Naive thymus-derived CD8-positive, alpha-beta T cell (primary cell): ENCODE measurements at places on chromosomes 1 and 21.
A peak's percentile ranks its signal among the peaks of the same experiment; 100 is the strongest.

- H3K4me1 ChIP-seq, result peaks cover 65% of the 10 kb centered on the region
- no peaks in the 10 kb centered on the region for H3K27me3 ChIP-seq
Measured at GRCh38 chr1:101022294-101022693, 3.3 kb downstream of the DPH5 start.

- H3K36me3 ChIP-seq, result no peaks in the 10 kb centered on the region
- peaks cover 3% of the 10 kb centered on the region for H3K27me3 ChIP-seq
- no peak overlapping the region for H3K27ac ChIP-seq
- DNase-seq, result no peak
- H3K4me1 ChIP-seq, result no peaks in the 10 kb centered on the region
Measured at GRCh38 chr1:85121744-85122143, 73.4 kb upstream of the MCOLN3 start.

- H3K4me3 ChIP-seq, result no peak overlapping the region
- DNase-seq, result no peak
- no peaks in the 10 kb centered on the region for H3K4me1 ChIP-seq
- H3K36me3 ChIP-seq, result no peaks in the 10 kb centered on the region
- H3K27me3 ChIP-seq, result no peaks in the 10 kb centered on the region
- H3K27ac ChIP-seq, result no peak overlapping the region
Measured at GRCh38 chr1:53130878-53131589, 11.4 kb downstream of the SLC1A7 start.

DNA sequence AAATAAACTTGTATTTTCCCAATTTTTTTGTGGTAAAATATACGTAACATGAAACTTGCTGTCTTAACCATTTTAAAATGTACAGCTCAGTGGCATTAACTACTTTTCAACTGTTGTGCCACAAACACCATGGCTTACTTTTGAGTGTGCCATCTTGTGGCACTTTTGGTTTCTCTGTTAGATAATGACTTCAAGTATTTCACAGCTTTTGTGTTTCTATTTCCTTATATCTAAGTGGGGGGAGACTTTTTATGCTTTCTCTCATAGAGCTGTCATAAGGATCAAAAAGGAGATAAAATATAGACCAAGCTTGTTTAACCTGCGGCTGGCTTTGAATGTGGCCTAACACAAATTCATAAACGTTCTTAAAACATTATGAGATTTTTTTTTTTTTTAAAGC is 44.3 kb downstream of the CDC14A start:
- H3K4me1 ChIP-seq, result peaks cover 85% of the 10 kb centered on the region
- DNase-seq, result no peak
- H3K4me3 ChIP-seq, result peak overlapping the region; percentile 64
- no peaks in the 10 kb centered on the region for H3K36me3 ChIP-seq
- peak overlapping the region; percentile 91 for H3K27ac ChIP-seq
- no peaks in the 10 kb centered on the region for H3K27me3 ChIP-seq

DNA sequence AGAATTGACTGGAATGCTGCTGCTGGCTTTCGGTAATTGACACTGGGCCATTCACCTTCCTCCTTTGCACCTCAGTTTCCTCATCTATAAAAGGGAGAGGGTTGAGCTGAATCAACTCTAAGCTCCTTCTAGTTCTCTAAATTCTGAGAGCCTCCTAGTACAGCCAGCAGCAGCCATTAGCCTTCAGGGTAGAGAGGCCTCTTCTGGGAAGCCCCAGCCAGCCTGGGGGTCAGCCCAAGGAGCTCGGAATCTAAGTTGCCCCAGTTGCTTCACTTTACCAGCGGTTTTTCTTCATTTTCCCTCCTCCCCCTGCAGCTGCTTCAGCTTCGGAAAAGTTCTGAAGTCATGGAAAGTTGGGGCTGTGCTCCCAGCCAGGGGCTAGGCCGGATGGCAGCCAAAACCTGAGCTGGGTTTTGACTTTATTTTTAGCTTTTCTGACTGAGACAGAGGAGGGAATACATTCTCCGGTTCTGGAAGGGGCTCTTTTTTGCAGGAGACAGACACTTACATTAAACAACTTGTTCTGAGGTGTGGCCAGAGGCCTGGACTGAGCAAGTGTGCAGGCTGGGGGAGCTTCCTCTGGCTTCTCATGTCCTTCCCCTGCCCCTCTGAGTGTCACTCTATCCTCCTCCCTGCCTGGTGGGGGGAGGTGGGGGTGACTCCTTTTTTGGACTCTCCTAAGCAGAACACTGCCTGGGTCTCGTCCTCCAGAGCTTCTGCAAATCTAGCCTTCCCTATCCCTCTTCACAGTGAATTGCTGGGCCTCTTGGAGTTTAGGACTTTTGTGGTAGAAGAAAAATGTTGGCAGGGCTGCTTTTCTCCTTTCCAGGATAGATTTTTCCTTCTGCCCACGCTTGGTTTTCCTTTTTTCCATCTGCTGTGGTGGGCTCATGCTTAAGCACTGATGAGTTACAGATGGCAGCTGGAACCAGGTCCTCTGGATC is 14.4 kb downstream of the LMNA start:
- DNase-seq, result no peak
- no peaks in the 10 kb centered on the region for H3K36me3 ChIP-seq
- H3K4me1 ChIP-seq, result peaks cover 51% of the 10 kb centered on the region
- peak overlapping the region; percentile 28 for H3K4me3 ChIP-seq
- H3K27me3 ChIP-seq, result no peaks in the 10 kb centered on the region

DNA sequence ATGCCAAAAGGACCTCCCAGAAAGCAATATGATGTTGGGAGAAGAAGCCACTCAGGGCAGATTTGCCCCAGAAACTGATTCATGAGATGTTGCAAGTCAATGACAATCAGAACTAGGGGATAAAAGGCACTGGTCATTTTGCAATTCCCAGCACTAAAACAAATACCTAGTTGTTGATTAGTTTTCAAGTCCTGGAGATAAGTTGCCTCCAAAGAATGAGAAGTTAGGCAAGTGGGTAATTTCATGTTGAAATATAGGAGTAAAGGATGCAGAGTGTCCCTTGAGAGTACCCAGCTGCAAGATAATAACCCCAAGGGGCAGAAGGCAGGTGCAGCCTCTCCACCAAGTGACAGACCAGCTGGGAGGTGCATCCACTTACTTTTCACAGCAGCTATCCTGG is 363.6 kb downstream of the PBX1 start:
- no peaks in the 10 kb centered on the region for H3K27me3 ChIP-seq
- no peak overlapping the region for H3K27ac ChIP-seq
- H3K4me3 ChIP-seq, result no peak overlapping the region
- no peaks in the 10 kb centered on the region for H3K4me1 ChIP-seq
- DNase-seq, result no peak

DNA sequence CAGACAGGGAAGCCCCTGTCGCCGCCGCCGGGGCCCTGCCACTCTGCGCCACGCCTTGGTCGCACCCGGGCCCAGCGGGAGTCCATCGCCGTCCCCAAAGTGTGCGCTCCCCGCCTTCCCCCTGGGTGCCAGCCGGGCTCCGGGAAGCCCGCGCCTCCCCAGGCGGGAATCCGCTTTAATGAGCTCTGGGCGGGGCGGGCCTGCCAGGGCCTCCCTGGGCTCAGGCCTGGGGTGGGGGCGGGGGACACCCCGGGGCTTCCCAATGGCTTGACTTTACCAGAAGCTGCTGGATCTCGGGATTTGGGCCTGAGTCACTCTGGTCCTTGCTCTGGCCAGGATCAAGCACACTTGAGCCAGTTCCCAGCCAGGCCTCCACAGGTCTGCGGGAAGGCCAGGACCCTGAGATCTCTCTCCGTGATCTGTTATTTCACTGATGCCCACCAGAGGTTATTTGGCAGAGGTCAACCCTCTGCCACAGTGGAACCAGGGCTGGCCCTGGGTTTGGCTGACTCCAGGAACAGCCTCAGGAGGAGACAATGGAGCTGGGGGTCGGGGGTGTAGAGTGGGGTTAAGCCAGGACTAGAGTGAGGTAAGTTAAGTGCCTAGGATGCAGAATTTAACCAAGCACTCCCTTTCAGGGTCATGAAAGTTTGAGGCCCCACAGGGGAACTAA is 178.4 kb upstream of the EDN2 start:
- peaks cover 72% of the 10 kb centered on the region for H3K4me1 ChIP-seq
- H3K27me3 ChIP-seq, result no peaks in the 10 kb centered on the region
- no peaks in the 10 kb centered on the region for H3K36me3 ChIP-seq
- peak overlapping the region; percentile 82 for H3K4me3 ChIP-seq
- DNase-seq, result no peak

DNA sequence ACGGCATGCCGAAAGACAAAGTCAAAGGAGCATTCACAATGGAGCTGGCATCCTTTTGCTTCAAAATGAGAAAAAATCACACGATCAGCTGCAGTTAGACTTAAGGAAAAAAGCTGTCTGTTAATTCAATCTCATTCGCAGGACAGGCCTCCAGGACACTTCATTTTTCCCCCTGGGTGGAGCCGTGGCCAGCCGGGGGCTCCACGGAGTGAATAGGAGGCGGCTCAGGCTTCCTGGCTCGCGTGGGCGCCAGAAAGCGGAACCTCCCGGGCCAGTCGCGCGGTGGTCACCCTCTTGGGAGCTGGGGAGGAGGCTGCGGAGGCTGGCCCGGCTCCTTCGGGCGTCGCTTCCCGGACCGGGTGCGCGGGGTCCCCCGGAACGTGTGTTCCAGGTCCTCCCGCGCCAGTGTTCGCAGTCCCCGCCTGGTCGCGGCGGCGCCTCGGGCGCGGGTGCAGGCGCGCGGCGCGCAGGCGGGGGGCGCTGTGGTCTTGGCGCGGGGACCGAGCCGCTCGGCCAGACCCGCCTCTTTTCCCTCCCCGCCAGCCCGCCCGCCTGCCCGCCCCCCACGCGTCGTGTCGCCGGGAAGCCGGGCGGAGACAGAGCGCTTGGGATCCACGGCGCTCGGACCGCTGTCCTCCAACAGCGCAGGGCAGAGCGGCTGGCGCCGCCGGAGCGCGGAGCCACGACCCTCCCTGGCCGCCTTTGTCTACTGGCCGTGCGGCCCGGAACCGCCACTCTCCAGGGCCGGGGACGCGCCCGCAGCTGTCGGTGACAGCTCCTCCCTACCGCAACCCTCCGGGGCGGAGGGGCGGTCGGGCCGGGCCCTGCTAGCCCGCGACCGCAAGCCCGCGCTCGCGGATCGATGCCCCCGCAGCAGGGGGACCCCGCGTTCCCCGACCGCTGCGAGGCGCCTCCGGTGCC is at the start of gene RHOU:
RHOU (plus strand) TSS at position 599 of the 921 bp plus-strand sequence; CDS start at position 863, 264 bp downstream.
- no peaks in the 10 kb centered on the region for H3K36me3 ChIP-seq
- no peaks in the 10 kb centered on the region for H3K4me1 ChIP-seq
- H3K4me3 ChIP-seq, result peak within 1 kb of the TSS; percentile 87
- H3K27ac ChIP-seq, result peak within 1 kb of the TSS; percentile 75
- H3K27me3 ChIP-seq, result peaks cover 24% of the 10 kb centered on the region

GRCh38 chr1:112618721-112619517 is at the start of gene ST7L:
TSS of gene ST7L (minus strand) at chr1:112619141. CDS start at chr1:112619113, 28 bp downstream.
- peak within 1 kb of the TSS; percentile 100 for H3K27ac ChIP-seq
- DNase-seq, result peak; percentile 64
- H3K36me3 ChIP-seq, result peaks cover 24% of the 10 kb centered on the region
- peaks cover 42% of the 10 kb centered on the region for H3K4me1 ChIP-seq
- peak within 1 kb of the TSS; percentile 98 for H3K4me3 ChIP-seq
- no peaks in the 10 kb centered on the region for H3K27me3 ChIP-seq

DNA sequence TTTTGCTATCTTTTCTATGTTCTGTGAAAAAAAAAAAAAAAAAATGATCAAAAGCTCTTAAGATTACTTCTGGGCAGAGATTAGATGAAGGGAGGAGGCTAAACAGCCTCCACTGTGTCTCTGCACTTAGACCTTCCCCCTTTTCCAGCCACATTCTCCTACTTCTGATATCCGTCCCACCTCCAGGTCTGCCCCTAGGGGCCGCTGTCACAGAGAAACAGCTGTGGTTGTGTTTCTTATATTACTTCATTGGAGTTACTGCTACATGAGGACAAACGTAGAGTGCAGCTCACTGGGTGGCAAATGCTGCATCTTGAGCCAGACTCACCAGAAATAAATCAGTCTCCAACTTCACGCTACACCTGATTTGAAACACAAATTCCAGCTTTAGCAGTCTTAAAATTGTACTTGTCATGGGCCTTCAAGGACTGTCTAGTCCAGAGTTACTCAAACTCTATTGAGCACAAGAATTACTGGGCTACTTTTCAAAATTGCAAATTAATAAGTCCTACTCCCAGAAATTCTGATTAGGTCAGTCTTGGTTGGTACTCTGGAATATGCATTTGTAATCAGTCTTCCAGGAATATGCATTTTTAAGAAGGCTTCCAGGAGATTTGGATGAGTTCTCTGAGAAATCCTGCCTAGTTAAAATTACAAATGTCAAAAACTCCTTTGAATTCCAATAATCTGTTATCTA is 125.2 kb upstream of the PTBP2 start:
- H3K4me1 ChIP-seq, result no peaks in the 10 kb centered on the region
- no peak overlapping the region for H3K27ac ChIP-seq
- peaks cover 3% of the 10 kb centered on the region for H3K27me3 ChIP-seq
- H3K36me3 ChIP-seq, result no peaks in the 10 kb centered on the region
- no peak overlapping the region for H3K4me3 ChIP-seq
- no peak for DNase-seq

DNA sequence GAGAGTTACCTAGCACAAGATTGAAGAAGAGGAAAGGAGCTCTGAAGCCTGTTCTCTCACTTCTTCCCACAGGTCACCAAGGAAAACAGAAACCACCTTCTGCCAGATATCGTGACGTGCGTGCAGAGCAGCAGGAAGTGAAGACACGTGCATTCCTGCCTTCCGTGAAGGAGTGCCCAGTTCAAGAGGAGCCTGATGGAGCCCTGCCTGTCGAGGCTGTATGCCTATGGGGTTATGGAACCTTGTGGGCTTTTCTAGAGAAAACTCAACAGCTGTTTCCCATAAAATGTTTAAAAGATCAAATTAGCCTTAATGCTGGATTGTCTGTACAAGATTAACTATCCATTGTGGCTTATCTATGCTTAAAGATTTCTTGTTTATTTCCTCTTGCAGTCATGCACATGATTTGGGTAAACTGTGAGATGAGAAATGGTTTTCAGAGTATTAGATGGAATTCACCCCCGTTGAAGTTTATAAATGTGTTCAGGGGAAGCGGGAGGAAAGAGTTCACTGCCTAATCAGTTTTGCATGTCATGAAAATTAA is 27.8 kb downstream of the NTPCR start:
- H3K4me3 ChIP-seq, result peak overlapping the region; percentile 39
- H3K27ac ChIP-seq, result peak overlapping the region; percentile 71
- H3K27me3 ChIP-seq, result no peaks in the 10 kb centered on the region
- peak; percentile 14 for DNase-seq
- peaks cover 44% of the 10 kb centered on the region for H3K36me3 ChIP-seq
- H3K4me1 ChIP-seq, result peaks cover 21% of the 10 kb centered on the region

- peaks cover 28% of the 10 kb centered on the region for H3K27me3 ChIP-seq
- H3K4me1 ChIP-seq, result peaks cover 33% of the 10 kb centered on the region
- no peak overlapping the region for H3K27ac ChIP-seq
- H3K4me3 ChIP-seq, result no peak overlapping the region
- H3K36me3 ChIP-seq, result peaks cover 6% of the 10 kb centered on the region
- no peak for DNase-seq
Measured at GRCh38 chr1:117612517-117613248, 6.8 kb downstream of the TENT5C start.

GRCh38 chr1:53011175-53011574 is 50.8 kb upstream of the PODN start:
- no peak for DNase-seq
- H3K4me1 ChIP-seq, result peaks cover 12% of the 10 kb centered on the region
- no peaks in the 10 kb centered on the region for H3K36me3 ChIP-seq
- no peak overlapping the region for H3K4me3 ChIP-seq
- no peak overlapping the region for H3K27ac ChIP-seq
- H3K27me3 ChIP-seq, result no peaks in the 10 kb centered on the region

- peaks cover 7% of the 10 kb centered on the region for H3K4me1 ChIP-seq
- DNase-seq, result no peak
- H3K36me3 ChIP-seq, result no peaks in the 10 kb centered on the region
- no peaks in the 10 kb centered on the region for H3K27me3 ChIP-seq
Measured at GRCh38 chr1:10672343-10673050, 123.9 kb downstream of the CASZ1 start.
